Left renal pelvis (tissue), 4 donors: ENCODE measurements at places on chromosomes 5 and 9. TPM values are rescaled to one million over a fixed set of nuclear protein-coding genes. Genes with fewer than 3 reads are reported as not detected.

Gene RGS7BP
- polyA plus RNA-seq = 7.0 TPM

Gene CDC20B
- not detected for polyA plus RNA-seq

Gene OR1Q1
- polyA plus RNA-seq = not detected

Gene SYK
- polyA plus RNA-seq = 9.1 TPM

Gene MXD3
- 10.9 TPM for polyA plus RNA-seq

Gene PTGS1
- polyA plus RNA-seq = 5.9 TPM

Gene P4HA2
- 24.8 TPM for polyA plus RNA-seq

DNA sequence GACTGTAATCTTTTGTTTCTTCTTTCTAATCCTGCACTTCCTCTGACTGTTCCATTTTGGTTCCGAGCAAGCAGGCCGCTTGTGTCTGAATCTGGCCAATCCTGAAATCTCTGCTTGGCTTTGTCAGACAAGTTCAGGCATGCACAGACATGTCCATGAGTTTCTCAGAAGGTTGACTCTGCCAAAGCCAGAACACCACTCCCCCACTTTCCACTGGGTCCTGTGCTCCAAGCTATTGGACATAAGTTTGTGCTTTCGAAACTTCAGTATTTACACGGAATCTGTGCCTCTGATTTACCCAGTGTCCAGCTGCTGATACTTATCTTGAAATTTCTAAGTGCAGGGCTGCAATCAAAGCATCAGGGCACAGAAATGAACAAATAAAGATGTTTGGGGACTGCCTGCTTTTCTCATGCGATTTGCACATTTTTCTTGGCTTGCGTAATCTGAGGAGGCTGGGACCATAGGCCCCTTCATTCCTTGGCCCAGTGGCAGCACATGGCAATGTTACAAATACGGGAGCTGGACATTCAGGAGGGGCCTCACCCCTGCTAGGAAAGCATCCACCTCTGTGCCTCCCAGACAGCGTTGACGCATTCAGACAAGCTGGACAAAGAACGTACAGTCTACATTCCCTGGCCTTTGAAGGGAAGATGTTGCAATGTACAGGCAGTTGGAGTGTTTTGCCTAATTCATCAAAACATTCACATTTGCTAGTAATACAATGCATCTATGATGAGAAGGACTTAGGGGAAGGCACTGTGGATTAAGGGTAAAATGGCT is 209.2 kb upstream of the PAPPA start:
- DNase-seq = no peak

DNA sequence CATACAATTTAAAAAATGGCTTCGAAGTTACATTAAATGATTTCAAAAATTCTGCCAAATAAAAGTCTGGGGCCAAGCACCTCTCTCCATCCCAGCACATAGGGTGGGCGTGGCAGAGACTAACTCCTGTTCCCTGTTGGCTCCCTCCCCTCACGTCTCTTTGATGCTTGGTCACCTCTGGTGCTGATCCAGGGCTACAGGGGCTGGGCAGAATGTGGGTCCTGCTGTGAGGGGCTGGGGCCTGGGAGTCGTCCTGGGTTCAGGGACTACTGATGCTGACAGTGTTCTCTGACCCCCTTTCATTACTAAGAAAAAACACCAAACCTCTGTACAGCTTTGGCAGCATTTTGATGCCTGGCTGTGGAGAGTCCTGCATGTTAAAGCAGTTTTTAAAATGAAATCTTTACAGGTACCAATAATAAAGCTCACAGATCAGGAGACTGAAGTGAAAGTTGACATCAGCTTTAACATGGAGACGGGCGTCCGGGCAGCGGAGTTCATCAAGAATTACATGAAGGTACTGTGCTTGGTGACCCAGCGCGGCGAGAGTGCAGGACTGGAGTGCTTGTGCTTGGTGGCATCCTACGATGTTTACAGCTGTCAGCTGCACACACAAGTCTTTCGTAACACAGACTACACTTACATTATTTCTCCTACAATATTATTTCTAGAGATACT is 29.0 kb downstream of the TENT4A start:
- DNase-seq = no peak

GRCh38 chr9:132301521-132301920 is 53.3 kb downstream of the SETX start:
- DNase-seq = no peak

- no peak for DNase-seq
Observed at GRCh38 chr5:91486638-91487037, 103.5 kb upstream of the ARRDC3 start.

- no peak for DNase-seq
Observed at GRCh38 chr5:120690621-120691407, 226.7 kb downstream of the PRR16 start.

DNA sequence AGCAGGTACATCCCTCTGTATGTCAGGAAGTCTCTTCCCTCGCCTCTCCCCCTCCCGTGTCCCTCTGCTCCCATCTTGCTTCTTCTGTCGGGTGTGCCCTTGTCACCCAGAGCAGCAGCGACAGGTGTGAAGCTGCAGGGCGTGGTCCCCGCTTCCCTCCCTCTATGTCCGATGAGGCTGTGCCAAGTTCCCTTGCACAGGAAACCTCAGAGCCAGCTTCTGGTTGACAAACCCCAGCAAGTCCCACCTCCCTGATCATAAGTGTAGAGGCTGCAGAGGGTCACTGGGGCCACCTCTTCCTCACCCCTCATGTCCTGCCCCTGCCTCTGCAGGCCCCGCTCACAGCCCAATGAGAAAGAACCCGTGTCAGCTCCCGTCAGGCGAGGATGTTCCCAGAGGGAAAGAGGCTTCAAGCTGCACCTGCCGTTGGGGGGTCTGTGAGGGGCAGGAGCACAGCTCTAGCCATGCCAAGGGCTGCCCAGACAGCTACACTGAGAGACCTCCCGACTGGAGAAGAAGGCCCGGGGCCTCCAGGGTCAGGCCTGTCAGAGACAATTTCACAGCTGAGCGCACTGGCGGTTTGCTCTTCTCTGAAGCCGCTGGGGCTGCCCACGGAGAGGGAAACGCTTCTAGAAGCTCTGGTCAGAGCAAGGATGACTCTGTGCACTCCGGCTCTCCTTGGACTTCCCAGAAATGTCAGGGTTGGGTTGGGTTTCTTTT is 73.3 kb downstream of the AK8 start:
- no peak for DNase-seq

GRCh38 chr5:112192866-112193265 is 226.2 kb downstream of the EPB41L4A start:
- DNase-seq = no peak

DNA sequence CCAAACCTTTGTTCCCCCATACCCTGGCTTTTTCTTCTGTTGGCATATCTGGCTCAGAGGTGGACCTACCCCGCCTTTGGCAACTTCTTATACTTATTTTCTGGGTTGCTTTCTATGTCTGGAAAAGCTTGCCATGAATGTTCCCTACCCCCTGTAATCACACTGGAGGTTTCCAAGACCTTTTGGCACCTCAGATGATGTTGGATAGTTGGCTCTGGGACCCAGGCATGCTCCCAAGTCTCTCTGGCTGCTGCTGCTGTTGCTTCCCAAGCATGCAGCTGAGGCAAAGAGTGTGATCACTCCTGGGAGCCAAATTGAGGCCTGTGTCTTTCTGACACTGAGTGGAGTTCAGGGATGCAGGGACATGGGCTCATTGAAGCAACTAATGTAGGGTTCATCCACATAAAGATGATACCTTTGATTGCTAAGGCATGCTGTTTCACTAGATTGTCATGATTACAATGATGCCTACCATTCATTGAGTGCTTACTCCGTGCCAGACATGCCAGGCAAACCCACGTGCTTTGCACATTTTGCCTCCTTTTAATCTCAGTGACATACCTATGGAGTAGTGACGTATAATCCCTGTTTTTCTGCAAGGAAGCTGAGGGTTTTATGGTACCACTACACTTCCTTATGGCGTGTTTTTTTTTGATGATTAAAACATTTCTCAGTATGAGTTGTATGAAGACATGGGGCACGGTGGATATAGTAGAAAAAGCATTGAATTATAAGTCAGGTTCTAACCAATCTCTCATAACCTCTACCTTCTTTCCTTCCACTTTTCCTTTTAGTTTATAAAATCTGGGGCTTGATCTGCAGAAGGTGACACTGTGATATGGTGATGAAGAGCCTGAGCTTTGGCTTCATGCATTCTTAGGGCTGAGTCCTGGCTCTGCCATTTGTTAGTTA is 73.1 kb downstream of the ARHGAP26 start:
- DNase-seq = no peak

DNA sequence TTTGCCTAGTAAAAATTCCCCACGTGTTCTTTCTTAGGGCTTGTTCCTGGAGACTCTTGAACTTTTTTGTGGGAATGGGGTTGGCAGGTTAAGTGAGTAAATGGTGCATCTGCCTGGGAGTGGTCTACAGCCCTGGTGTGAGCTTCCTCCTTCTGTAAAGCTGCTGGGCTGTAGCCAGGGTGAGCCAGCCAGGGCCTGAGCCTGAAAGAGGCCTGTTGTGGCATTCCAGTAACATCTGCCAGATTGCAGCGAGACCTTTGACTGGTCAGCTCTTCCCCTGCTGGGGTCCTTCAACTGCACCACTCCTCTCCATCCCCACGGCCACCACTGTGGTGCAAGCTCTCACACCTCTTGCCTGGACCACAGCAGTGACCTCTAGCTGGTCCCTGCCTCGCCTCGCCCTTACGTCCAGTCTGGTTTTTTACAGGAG is 47.5 kb downstream of the SLC22A5 start:
- no peak for DNase-seq

- DNase-seq = no peak
Observed at GRCh38 chr5:122757285-122757684, 17.6 kb upstream of the SNX2 start.

GRCh38 chr5:164472165-164472564 is 966.7 kb downstream of the MAT2B start:
- no peak for DNase-seq

DNA sequence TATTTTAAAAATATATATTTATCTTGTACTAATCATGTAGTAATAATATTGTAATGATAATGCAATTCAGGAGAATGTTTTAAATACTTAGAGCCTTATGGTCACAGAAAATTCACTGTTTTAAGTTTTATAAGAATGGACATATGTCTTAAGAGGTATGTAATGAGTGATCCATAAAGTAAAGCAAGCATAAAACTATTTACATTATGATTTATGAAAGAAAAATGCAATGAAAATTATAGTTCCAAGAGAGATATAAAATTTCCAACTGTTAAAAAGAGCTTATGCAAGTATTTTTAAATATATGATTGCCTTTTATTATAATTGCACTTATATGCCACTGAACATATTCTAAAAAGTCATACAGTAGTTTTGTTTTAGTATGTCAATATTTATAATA is 157.5 kb upstream of the TARS1 start:
- no peak for DNase-seq

GRCh38 chr5:44987026-44987425 is 178.3 kb downstream of the MRPS30 start:
- DNase-seq = no peak

DNA sequence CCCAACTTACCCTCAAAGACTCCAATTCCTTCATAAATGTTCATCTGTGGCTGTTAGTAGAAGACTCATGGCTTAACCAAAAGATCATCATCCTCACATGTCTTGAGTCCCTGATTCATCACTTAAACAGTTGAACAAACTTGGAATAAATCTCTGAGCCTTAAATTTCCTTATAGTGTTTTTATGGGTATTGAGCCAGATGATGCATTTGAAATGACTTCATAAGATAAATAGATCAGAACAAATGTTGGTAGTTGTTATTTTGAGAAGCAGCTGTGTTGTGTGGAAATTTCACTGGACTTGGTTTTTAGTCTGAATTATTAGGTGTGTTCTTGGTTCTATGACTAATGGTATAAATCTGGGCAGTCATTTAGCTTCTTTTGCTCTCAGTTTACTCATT is 236.2 kb downstream of the NNT start:
- DNase-seq = no peak

DNA sequence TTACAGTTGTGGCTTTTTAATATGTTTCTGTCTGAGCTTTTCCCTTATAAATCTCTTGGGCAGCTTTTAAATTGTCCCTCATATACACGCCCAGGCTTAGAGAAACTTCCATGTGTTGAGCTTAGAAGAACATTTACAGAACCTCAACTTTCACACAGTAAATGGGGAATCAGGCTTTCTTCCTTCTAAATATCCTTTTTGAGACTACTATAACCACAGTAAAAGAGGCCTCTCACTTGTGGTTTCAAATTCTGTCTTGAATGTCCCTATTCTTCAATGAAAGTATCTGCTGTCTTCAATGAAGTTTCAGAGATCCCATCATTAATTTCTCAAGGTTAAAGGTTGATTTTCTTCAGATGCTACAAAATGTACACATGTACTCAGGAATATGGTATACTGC is 588.6 kb upstream of the DMAC1 start:
- no peak for DNase-seq

DNA sequence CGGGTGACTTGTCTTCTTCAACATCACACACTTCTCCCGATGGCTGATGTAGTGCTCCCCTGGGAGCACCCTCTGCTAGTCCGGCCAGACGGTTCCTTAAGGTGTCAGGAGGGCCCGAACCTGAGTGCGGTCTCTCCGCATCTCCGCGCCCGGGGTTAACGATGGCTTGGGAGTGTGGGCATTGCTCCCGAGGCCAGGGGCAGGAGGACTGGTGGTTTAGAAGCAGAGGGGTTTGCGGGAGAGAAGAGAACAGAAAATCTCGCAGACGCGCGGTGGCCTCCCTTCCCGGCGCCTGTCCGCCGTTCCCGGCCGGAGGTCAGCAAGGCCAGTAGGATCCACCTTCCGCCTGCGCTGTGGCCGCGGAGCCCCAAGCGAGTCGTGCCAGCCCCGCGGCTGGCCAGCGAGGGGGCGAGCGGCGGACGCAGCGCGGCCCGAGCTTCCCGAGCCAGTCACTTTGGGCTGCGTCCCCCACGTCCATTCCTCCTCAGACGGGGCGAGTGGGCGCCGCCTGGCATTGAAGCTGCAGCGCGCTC is 700 bp downstream of the CDO1 start:
- no peak for DNase-seq

DNA sequence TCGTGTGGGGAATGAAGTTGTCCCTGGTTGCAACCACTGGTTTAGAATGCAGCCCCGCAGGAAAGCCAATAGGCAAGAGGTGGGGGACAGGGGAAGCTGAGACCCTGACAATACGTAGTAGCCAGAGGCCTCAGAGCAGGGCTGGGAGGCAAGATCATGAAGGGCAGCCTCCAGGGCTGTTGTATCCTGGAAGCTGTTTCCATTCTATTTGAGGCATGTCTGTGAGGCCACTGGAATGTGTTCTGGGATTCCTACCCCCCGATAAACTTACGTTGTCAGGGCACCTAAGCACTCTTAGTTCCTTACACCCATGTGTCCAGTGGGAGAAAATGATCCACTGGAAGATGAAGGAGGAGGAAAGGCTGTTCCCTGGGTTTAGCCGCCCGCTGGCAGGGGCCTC is 177.3 kb downstream of the CFAP90 start:
- DNase-seq = no peak

- no peak for DNase-seq
Observed at GRCh38 chr9:107472581-107473340, 16.8 kb downstream of the KLF4 start.

DNA sequence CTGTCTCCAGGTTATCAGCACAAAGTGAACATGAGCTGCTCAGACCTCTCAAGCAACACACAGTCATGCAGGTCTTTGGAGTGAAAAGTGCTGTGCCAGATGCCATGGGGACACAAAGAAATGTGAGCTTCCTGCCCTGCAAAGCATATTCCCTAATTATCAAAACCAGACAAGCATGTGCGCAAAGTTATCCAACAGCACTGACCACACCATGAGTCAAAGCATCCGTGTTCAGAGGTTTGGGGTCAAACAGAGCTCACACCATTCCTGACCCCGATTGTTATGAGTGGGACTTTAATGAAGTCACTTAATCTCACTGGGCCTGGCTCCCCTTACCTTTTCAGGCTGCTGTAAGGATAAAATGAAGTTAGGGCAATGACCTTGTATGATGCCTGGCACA is 138.5 kb downstream of the SLIT3 start:
- DNase-seq = no peak
